ENCODE measurements at places on chromosomes 3 and 15. TPM values are rescaled to one million over a fixed set of nuclear protein-coding genes. Genes with fewer than 3 reads are reported as not detected.

Gene HGD
- not detected for polyA plus RNA-seq

Gene ALDH1A2
- 1.9 TPM for polyA plus RNA-seq

Gene MITF
- polyA plus RNA-seq, result 2.9 TPM

GRCh38 chr3:194773216-194773615 lies 87.5 kb downstream of the FAM43A start:
- no peak for DNase-seq

DNA sequence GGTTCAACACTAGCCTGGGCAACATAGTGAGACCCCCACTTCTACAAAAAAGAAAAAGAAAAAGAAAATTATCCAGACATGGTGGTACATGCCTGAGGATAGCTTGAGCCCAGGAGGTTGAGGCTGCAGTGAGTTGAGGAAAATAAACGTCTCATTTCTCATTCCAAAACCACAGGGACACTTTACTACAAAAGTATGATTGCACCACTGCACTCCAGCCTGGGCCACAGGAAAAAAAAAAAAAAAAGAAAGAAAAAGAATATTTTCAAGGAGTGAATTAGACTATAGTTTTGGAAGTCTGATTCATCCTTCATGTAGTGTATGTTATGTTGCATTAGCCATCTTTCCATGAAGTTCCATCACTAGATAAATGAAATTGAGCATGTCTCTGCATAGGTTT lies 149.5 kb upstream of the THBS1 start:
- no peak for DNase-seq
